ENCODE measurements at places on chromosomes 2 and 18.

DNA sequence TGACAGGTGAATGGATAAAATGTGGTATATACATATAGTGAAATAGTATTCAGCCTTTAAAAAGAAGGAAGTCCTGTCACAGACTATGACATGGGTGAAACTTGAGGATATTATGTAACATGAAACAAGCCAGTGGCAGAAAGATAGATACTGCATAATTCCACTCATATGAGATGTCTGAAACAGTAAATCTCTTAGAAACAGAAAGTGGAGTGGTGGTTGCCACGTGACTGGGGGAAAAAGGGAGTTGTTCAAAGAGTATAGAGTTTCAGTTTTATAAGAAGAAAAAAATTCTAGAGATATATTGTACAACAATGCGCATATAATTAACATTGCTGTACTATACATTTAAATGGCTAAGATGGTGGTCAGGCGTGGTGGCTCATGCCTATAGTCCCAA, 178.2 kb upstream of the ATP5MC3 start:
- no peak for DNase-seq

- no peak for DNase-seq
Observed at GRCh38 chr2:119696494-119697030, 17.6 kb downstream of the TMEM177 start.

- no peak for DNase-seq
Observed at GRCh38 chr2:217325816-217326215, 466.0 kb upstream of the TNP1 start.

DNA sequence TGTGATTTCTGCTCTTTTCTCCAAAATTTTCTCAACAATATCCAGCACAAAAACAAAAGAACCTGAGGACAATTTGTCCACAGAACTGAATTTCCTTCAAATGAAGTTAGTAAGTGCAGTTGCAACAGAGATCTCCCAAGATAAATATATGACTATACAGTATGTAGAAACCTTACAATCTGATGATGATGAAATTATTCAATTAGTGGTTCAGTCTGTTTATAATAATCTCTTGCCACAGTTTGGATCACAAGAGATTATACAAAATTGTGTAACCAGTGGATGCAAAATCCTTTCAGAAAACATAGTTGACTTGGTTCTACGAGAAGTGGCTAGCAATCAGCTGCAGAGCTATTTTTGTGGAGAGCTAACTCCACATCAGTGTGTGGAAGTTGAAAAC, 68.7 kb downstream of the FSIP2 start:
- no peak for DNase-seq

- no peak for DNase-seq
Observed at GRCh38 chr2:216740557-216741222, 45.3 kb upstream of the IGFBP5 start.
